Kasumi-1 (cell line): ENCODE measurements at places on chromosomes 2 and 18.
A peak's percentile ranks its signal among the peaks of the same experiment; 100 is the strongest.

- DNase-seq, result no peak
These were observed 46.2 kb downstream of the AKAIN1 start for GRCh38 chr18:5150894-5151293.

DNA sequence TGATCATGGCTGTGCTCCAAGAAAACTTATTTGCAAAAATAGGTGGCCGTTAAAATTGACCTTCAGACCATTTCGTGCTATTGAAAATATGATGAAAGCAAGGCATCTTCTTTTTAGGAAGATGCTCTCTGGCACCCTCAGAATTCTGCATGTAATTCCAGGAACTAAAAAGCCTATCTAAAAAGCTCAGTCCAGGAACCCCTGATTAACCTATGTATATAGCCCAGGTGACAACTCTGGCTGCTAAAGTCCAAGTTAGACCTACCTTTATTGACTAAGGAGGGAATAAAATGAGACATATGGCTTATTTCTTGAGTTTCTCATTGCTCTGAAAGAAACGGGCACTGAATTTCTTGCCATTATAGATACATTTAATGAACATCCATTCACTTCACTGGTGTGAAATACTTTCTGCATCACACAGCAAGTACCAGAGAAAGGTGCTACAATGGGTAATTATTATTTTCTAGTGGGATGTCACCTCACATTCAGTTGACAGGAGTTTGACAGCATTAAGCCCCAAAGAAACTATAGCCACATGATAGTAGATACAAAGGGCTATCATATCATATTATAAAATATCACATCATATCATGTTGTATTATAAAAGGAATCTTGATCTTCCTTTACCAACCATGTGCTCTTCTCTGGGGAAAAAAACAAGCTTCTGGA is 83.8 kb downstream of the EPHA4 start:
- no peak for DNase-seq

GRCh38 chr2:119659601-119660342 is 19.2 kb upstream of the TMEM177 start:
- peak; percentile 66 for DNase-seq

DNA sequence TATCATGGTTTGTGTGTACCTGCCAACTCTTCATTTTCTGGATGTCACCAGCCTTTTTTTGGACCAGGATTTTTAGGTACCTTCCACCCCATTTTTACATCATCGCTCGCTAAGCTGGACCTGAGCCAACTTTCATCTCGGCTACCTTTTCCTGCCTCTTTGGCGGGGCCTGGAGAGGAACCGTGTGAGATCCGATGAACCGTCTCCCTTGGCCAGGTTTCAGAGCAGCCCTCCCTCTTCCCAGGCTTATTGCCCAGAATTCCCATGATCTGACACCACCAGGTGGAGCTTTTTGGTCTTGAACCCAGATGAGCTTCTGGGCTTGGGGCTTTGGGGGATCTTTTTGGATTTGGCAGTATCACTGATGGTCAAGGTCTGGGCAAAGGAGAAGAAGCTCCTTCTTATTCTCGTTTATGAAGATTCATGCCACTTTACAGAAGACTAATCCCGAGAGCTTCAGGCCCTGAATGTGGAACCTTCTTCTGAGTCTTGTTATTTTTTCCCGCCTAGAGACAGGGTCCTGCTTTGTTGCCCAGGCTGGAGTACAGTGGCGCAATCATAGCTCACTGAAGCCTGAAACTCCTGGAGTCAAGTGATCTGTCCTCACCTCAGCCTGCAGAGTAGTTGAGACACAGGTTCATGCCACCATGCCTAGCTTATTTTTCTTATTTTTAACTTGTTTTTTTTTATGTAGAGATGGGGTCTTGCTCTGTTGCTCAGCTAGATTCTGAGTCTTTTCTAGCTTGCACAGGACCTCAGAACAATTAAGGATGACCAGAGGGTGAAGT is 50.4 kb downstream of the GATA6 start:
- no peak for DNase-seq

DNA sequence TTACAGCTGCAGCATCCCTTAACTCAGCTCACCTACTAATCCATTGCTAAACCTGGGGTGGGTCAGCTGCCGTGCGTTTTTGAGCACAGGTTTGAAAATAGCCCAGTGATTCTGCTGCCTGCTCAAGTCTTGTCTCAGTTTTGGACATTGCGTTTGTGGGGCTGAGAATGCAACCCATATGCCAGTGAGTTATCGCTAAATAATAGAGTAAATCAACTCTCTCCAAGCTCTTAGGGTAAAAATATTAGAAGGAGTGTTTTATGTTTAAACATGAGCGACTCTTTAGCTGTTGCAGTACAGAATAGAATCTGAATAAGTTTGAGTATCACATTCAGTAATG is 2.1 kb downstream of the TSHZ1 start:
- no peak for DNase-seq

- no peak for DNase-seq
These were observed 179.5 kb upstream of the TWIST2 start for GRCh38 chr2:238668426-238668825.

DNA sequence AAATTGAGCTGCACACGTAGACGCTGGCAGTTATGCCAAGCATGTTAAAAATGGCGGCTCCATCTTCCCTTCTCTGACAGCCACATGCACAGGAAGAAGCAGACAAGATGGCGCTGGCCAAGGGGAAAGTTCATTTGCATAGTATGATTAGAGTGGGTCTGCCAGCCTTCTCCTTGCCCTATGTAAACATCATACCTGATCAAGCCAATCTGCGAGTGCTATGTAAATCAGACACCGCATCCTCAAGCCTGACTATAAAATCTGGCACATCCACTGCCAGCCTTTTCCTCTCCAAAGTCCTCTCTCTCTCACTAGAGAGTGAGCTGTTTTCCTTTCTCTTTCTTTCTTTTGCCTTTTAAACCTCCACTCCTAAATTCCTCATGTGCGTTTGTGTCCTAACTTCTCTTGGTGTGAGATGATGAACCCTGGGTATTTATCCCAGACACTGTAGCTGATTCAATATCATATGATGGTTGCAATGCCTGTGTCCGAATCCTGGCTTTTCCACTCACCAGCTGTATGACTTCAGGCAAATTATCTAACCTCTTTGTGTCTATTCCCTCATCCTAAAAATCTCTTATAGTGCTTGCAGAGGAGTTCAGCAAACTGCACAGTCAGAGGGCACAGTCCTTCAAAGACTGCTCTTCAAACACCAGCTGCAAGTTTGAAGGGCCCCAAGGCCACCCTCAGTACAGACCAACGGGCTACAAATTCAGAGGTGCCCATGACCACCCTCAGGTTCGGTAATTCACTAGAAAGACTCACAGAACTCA is 39.3 kb upstream of the ITSN2 start:
- no peak for DNase-seq
